Activated T-cell treated with anti-CD3 and anti-CD28 coated beads, Interleukin-2, amount 50 U/mL, for 1 hour (primary cell): ENCODE measurements at places on chromosomes 4 and X.

DNA sequence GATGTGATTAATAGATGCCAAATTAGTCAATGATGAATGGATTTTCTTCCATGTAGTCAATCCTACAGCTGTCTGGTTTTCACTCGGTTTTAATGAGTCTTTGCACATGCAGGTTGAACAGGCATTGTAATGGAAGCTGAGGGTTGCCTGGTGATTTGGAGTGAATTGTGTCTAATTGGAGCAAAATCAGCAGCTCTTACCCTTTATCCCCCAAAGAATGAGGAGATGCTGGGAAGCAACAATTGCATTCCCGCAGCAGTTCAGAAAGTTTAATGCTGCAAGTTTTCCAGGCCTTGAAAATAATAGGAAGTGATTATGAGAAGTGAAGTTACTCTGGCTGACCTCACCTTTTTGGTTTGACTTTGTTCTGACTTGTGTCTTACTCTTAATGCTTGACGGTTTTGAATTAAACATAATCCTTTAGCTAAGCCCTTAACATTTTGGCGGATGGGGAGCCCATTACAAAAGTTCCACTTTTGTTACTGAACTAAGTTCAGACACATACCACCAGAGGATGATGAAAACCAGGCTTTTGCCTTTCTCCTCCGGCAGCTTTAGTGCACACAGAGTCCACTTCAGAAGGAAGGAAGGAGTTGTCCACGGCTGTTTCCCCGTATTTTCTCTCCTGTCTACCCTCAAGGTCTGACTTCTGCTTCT, 78.8 kb upstream of the TBC1D9 start:
- DNase-seq, result no peak

DNA sequence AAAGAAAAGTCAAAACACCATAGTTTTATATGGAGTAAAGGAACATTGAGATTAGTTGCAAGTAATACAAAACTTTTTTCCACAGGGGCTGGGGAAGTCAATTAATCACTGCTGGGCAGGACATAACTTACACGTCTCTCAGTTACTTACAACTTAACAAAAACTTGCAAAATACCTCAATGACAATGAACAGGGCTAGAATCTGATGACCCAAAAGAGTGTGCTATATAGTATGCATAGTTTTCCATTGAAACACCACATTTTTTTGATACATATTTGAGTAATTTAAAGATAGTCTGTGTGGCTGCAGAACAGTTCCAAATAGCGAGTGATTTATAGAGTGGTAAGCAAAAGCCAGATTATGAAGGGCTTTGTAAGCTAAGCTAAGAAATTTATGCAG, 172.3 kb upstream of the TRPC5 start:
- DNase-seq, result no peak

DNA sequence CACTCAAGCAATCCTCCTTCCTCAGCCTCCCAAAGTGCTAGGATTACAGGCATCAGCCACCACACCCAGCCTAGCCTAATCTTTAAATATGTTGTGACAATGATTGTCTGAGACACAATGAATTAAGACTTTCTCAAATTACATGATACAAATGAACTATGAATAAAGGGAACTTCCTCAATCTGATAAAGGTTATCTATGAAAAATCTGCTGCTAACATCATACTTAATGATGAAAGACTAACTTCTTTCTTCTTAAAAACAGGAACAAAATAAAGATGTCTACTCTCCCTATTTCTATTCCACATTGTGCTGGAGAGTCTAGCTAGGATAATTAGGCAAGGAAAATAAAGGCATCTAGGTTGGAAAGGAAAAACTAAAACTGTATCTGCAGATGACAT, 60.0 kb downstream of the PDHA1 start:
- DNase-seq, result no peak

- no peak for DNase-seq
Measured at GRCh38 chrX:20228245-20228644, 38.5 kb downstream of the RPS6KA3 start.

DNA sequence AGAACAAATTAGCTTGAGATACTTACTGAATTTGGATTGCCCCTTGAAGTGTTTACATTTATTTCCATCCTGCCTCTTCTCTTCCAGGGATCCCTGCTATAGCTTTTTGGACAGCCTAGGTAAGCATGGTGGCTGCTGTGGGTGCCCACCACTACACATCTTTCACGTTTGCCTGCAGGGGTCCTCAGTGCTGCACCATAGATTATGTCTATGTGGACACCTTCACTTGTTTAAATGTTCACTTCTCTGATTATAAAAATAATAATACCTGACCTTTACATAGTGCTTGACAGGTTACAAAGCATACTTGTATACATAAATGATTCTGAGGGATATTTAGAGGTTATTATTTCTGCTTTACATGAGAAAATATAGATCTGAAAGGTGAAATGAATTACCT, 67.9 kb upstream of the SLC4A4 start:
- no peak for DNase-seq

GRCh38 chrX:44012484-44013096, 39.4 kb upstream of the NDP start:
- DNase-seq, result peak; percentile 18

DNA sequence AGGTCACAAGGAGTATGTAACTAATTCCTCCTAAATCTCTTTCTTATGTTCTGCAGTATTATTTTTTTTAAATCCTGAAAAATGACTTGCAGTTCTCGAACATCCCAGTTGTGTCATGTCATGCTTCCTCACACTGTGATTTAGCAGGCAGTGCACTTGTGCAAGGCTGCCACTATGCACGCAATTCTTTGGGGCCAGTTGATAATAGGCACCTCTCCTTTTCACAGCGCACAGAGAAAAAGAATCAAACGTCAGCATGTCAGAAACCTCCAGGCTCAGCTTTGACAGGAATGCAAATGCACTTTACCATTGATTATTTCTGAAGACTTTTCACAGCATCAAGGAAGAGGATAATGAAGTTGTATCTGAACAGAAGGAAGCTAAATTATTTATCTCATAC, 62.9 kb downstream of the FGF13 start:
- DNase-seq, result no peak

GRCh38 chr4:11805842-11806241, 377.1 kb upstream of the HS3ST1 start:
- DNase-seq, result no peak

DNA sequence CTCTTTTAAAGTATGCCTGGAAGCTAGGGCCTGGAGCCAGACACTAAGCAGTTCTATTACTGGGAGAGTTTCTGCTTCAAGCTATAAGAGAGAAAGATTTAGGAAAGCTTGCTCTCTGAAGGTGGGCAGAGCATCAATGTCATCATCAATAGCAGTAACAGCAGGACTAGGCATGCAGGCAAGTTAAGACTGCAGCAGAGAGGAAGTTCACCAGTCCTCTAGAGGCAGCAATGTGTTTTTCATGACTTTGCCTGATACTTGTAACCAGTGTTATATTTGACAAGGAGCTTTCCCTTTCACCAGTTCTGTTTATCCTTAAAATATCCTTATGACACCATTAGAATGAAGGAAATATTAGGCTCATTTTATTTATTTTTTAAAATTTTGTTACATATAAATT, 237.9 kb downstream of the KCTD8 start:
- no peak for DNase-seq

DNA sequence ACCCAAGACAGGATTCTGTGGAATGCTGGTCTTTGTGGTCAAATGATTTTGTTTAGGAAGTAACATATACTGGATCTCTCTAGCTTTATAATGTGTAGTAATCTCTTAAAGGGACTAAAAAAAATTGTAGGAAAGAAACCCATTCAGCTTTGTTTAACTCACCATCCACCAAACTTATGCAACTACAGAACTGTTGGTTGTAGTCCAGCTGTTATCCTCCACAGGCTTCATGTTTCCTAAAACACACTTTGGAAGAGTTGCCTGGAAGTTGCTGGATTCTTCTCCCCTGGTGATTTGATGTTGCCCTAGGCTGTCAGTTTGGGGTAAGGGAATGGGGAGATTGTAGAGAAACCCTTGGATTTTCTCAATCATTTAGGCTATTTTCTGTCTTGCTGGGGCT, 89.3 kb downstream of the RLIM start:
- no peak for DNase-seq

- DNase-seq, result no peak
Measured at GRCh38 chr4:110970642-110971041, 347.8 kb upstream of the PITX2 start.

- no peak for DNase-seq
Measured at GRCh38 chrX:31287861-31288260, 216.0 kb upstream of the FTHL17 start.

GRCh38 chrX:103635436-103635835, 6.7 kb downstream of the TCEAL1 start:
- no peak for DNase-seq

GRCh38 chrX:41002026-41002425, 83.2 kb upstream of the USP9X start:
- no peak for DNase-seq

GRCh38 chr4:123317211-123317610, 79.4 kb upstream of the SPRY1 start:
- no peak for DNase-seq

GRCh38 chr4:1082215-1083182, 30.9 kb downstream of the RNF212 start:
- DNase-seq, result no peak

GRCh38 chr4:6439120-6439762, 33.2 kb downstream of the PPP2R2C start:
- DNase-seq, result no peak

GRCh38 chr4:89906777-89907521, 12.3 kb downstream of the MMRN1 start:
- no peak for DNase-seq

DNA sequence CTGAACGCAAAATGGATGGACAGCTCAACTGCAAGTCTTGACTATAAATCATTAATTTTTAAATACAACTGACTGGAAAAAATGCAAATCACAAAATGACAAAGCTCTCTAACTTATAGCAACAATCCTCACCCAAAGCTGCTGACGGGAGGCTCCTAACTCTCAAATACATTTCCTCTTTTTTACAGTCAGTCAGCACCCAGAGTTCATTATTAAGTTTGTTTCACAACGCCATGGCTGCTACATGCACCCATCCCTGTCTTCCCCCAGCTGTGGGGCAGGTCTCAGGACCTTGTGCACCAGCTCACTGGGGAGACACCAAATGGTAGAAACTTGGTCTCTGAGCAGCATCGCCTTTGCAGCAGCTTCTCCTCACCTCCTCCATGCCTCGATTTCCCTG, 97.6 kb downstream of the SLC34A2 start:
- DNase-seq, result no peak

- no peak for DNase-seq
Measured at GRCh38 chrX:118730500-118731247, 3.3 kb downstream of the IL13RA1 start.

- no peak for DNase-seq
Measured at GRCh38 chr4:102477657-102478056, 23.5 kb upstream of the NFKB1 start.

DNA sequence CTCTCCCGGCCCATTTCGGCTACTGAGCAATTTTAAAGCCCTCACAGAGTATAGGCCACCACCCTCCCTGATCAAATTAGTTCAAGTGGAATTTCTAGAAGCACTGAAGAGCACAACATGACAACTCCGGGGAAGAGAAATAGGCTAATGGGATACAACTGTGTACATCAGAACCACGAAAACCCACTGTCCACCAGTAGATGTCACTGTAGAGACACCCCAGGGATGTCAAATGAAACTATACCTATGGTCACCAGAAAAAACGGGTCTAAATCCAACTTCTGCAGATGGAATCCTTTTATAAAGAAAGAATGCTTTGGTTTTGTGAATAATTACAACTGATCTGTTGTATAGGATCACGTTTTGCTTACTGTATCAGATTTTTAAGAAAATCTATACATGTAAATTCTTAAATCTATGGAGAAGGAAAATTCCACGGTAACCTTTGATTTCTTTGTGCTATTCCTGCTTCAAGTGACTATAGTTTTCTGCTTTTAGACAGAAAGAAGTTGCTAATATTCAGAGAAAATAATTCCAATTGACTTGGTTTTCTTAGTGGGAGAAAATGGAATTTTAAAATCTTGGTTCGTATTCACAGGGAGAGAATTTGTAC, 29.5 kb upstream of the MAP3K15 start:
- no peak for DNase-seq

GRCh38 chrX:18893536-18893935, 90.4 kb downstream of the PHKA2 start:
- no peak for DNase-seq

GRCh38 chr4:138693526-138693925, 322.1 kb upstream of the NOCT start:
- no peak for DNase-seq

DNA sequence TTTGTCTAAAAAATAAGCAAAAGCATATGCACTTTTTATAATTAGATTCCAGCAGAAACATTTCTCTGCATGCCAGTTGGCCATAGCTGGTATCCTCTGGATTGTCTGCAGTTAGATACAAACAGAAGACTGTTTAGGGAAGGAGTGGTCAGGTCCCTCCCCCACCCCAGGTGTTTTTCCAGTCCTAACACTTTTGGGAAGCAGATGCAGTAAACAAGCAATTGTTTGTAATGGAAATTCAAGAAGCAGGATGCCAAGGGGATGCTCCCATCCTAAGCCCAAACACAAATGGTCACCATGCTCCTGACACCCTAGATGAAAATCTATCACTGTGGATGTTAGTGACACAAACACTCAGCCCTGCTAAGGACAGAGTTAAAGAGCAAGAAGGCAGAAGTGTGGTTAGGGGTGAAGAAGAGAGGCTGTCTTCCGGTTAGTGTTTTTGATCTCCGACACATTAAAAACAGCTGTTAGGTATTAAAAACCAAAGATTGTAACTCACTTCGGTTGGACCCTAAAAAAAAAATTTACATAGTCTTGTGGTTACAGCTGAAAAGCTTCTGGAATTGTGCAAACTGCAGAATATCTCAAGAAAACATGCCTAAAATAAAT, 7.9 kb downstream of the LEF1 start:
- DNase-seq, result no peak

DNA sequence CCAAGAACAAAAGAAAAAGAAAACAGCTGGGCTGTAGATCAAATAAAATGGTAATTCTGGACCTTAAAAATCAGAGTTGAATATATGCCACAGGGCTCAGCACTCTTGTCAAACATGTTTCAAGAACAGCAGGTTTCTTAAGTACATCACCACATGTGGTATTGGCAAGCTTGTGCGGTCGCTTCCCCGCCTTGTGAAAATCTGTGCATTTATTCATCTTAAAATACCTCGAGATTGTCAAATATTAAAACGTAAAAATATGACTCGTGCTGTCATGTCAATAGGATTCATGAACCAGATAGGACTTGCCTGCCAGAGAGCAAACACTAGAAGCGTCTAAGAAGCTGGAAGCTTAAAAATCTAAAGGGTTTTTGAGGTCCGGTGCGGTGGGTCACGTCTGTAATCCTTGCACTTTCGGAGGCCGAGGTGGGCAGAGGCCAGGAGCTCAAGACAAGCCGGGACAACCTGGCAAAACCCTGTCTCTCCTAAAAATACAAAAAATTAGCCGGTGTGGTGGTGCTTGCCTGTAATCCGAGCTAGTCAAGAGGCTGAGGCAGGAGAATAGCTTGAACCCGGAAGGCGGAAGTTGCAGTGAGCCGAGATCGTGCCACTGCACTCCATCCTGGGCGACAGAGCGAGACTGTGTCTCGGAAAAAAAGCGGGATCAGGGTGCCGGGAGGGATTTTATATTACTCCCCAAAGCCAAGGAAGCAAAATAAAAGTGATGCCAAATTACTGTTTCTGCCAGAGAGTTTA, 40.2 kb upstream of the TMEM154 start:
- DNase-seq, result no peak
